ENCODE measurements at places on chromosomes 7 and 10.

- no peak for DNase-seq
These were observed 43.4 kb downstream of the HIPK2 start for GRCh38 chr7:139734395-139734794.

- DNase-seq, result no peak
These were observed 40.0 kb downstream of the NKX6-2 start for GRCh38 chr10:132745971-132746370.

DNA sequence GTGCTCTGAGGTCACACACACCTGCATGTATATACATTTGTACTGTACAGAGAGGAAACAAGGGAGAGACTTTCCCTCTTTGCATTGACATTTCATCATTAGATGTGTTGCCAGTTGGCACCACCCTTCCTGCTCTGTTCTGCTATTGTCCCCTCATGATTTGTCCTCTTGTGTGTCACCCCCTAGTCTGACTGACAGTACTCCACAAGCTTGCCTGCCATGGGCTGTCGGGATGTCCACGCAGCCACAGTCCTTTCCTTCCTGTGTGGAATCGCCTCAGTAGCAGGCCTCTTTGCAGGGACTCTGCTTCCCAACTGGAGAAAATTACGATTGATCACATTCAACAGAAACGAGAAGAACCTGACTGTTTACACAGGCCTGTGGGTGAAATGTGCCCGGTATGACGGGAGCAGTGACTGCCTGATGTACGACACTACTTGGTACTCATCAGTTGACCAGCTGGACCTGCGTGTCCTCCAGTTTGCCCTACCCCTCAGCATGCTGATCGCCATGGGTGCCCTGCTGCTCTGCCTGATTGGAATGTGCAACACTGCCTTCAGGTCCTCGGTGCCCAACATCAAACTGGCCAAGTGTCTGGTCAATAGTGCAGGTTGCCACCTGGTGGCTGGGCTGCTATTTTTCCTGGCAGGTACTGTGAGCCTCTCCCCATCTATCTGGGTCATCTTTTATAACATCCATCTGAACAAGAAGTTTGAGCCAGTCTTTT, 9.4 kb downstream of the CLDN12 start:
- DNase-seq, result no peak

DNA sequence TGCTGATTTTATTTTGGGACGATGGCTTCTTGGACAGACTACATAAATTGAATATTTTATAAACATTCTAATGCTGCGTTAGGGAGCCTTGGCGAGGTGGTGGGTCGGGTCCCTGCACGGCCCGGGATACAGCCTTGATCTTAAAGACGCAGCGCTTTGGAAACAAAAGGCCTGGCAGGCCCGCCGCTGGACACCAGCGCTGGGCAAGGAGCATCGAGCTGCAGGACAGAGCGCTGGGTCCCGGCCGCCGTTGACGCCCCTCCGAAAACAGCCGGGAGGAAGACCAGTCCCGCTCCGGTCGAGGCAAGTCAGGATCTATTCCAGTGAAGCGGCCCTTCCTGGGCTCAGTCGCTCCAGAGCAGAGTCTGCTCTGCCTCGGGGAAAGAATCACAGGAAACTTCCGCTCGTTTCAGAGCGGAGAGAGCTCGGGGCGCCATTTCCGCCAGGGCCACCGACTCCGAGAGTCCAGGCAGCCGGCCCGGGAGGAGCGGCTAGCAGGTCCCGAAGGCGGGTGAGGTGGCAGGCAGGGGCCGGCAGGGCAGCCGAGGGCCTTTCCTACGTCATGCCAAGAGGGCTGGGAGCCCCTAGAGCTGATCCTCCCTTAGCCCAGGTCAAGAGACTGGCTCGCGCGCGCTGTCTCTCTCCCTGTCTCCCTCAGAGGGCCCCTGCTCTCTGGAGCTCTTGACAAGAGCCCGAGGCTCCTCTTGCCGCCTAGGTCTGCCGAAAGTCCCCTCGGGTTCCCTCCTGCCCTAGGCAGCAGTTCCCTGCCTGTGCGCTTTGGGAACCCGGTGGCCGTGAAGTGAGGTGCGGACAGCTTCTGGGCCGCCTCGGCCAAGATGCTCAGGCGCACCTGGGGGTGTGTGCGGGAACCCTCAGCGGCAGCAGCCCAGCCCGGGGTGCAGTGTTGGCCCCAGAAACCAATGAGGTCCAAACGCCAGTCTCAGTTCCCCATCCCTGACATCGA, 1.4 kb upstream of the DRGX start:
- DNase-seq, result no peak

GRCh38 chr7:5661942-5662341, 119.5 kb downstream of the RNF216 start:
- no peak for DNase-seq

DNA sequence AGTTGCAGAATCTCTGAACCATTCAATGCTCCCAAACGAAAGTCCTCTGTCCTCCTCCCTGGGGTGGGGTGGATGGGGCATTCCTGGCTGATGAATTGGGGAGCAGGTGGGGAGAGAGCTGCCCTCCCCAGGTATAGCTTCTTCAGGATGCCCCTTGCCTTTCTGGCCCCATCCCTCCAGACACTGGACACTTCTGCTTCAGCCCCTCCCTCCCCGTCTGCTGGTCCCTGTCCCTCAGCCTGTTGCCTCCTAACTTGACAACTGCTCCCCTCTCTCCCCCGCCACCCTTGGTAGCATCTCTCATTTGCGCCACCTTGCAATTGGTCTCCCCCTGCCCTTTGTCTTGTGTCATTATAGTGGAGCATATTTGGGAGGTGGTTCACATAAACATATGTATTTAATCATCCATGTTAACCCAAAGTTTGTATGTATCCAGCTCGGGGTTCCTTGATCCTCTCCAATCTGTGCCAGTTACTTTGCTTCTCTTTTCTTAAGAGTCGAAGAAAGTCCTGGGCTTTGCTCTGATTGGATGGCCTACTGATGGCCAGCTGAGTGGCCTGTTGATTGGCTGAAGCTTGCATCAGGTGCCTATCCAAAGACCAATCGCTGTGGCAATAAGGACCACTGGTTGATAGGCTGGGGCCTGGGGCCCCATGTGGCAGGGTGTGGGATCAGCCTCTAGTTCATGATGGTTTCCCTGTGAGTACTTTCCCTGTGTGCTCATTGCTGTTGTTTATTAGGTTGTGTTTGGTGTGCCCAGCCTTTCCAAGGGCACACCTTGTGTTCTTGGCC, 4.0 kb upstream of the GCK start:
- DNase-seq, result no peak

- DNase-seq, result peak; percentile 92
These were observed 120.8 kb upstream of the CDCA7L start for GRCh38 chr7:22066522-22066921.

DNA sequence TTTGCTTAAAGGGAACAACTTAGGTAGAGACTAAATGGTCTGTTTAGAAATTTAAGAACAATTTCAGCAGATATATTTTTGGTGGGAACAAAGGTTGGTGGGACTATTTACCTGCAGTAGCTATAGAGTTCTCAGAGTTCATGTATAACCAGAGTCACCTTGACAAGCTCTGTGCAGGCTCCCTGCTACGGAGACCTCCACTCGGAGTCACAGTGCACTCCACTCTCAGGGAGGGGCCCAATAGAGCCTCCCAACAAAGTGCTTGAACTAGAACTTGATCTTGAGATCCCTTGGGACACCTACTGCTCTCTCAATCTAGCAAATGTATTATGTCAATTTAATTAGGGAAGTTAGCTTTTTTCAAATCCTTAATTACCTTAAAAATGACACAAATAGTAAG, 2.3 kb downstream of the MYPN start:
- no peak for DNase-seq

DNA sequence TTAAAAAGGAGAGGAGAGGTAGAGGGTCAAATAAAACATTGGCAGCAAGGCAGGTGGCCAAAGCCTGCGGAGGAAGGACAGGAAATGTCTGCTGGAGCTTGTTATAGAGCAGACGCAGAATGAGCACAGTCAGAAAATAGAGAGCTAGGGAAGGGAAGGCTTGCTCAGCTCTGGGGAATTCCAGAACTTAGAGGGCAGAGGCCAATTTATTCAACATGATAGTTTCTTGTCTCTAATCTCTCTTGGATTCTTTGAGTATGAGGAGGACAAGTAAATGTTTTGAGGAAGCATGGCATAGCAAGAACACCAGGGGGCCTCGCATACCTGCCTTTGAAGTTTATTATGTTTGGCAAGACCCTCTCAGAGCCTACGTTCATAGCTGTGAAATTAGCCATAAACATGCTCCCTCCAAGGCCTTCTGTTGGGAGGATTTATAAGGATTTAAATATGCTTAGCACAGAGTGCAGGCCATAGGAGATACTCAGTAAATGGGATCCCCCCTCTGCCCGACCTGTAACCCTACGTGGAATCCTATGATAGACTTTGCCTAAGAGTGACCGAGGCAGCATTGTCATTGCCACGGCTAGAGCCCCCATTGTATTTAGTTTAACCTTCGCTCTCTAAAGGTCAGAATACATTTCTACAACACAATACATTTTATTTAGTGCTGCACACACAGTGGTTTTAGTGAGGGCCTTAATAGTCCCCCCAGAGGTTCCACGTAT, 293.9 kb downstream of the CCDC3 start:
- peak; percentile 23 for DNase-seq

GRCh38 chr7:129454249-129454551, 20.0 kb downstream of the STRIP2 start:
- DNase-seq, result no peak

GRCh38 chr7:149496642-149497391, 792 bp downstream of the ZNF746 start:
- DNase-seq, result peak; percentile 17

GRCh38 chr7:137873524-137873923, 26.8 kb upstream of the DGKI start:
- no peak for DNase-seq

DNA sequence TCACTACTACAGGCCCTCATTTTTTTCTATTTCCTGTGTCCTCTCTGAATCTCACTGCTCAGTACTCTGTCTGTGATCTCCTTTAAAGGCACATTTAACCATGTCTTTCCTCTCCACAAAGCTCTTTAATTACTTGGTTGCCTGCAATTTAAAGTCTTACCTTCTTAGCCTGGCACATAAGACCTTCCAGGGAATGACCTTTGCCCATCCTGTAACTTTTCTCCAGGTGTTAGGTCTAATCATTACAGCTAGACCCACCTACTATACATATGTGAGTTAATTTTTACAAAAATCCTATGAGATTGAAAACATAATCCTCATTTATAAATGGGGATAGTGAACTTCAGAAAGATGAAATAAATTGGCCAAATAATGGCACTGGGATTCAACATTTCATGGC, 244.1 kb upstream of the RHOBTB1 start:
- no peak for DNase-seq

DNA sequence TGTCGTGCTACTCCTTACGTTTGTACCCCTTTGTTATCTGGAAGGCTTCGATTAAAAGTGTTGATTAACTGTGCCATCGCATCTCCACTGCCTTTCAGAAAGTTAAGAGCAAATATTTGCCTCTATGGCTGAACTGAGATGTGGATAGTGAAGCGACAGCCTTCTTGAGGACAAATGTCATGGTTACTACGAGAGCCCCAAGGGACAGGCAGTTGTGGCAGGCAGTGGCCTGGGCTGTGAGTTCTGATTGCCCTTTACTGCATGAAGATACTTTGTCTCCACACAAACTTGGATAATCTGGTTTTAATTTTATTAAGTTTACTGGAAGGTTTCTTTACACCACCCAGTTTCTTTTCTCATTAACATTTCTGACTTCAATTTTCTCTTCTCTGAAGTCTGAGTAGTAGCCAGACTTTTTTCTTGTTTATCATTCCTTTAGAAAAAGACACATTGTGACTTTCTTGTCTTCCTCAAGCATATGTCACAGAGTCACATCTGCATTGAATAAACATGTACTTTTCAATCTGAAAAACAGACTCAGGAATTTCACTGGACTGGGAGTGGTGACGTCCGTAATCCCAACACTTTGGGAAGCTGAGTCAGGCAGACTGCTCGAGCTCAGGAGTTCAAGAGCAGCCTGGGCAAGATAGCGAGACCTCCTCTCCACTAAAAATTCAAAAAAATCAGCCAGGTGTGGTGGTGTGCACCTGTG, 1.5 kb downstream of the TAS2R41 start:
- DNase-seq, result no peak

GRCh38 chr10:127356360-127356759, 160.0 kb upstream of the INSYN2A start:
- no peak for DNase-seq
